Epithelial cell of alveolus of lung (primary cell): ENCODE measurements at places on chromosomes 1 and 21. TPM values are rescaled to one million over a fixed set of nuclear protein-coding genes. Genes with fewer than 3 reads are reported as not detected.

NUDT4B gene
- 36.4 and 38.8 TPM in 2 replicates for total RNA-seq

PAQR6 gene
- 0.26 and 2.1 TPM in 2 replicates for total RNA-seq

F13B gene
- total RNA-seq = not detected in 2 replicates

SH2D2A gene
- 0.32 and 2.1 TPM in 2 replicates for total RNA-seq

S100A3 gene
- 3.7 and 7.1 TPM in 2 replicates for total RNA-seq

KCNK1 gene
- 2.2 and 5.5 TPM in 2 replicates for total RNA-seq
